ENCODE measurements at places on chromosomes 12 and 14. TPM values are rescaled to one million over a fixed set of nuclear protein-coding genes. Genes with fewer than 3 reads are reported as not detected.

- H3K4me1 ChIP-seq, result peaks cover 14% of the 10 kb centered on the region
- H3K36me3 ChIP-seq, result no peaks in the 10 kb centered on the region
- no peak overlapping the region for H3K27ac ChIP-seq
Measured at GRCh38 chr12:51829011-51829481, 19.5 kb downstream of the FIGNL2 start.

GRCh38 chr12:575129-575502 lies 88.1 kb downstream of the NINJ2 start:
- H3K27ac ChIP-seq, result peak overlapping the region; percentile 86
- H3K4me3 ChIP-seq, result no peak overlapping the region
- H3K36me3 ChIP-seq, result no peaks in the 10 kb centered on the region
- H3K27me3 ChIP-seq, result no peaks in the 10 kb centered on the region

GRCh38 chr12:95990136-95990535 lies 6.0 kb downstream of the HAL start:
- peaks cover 13% of the 10 kb centered on the region for H3K4me1 ChIP-seq
- no peak overlapping the region for H3K4me3 ChIP-seq
- H3K27me3 ChIP-seq, result no peaks in the 10 kb centered on the region
- H3K27ac ChIP-seq, result no peak overlapping the region
- no peaks in the 10 kb centered on the region for H3K36me3 ChIP-seq

GRCh38 chr12:109264095-109264942 lies 44.8 kb downstream of the FOXN4 start:
- H3K36me3 ChIP-seq, result peaks cover 2% of the 10 kb centered on the region
- no peaks in the 10 kb centered on the region for H3K27me3 ChIP-seq
- H3K4me3 ChIP-seq, result no peak overlapping the region
- peak; percentile 67 for DNase-seq

DNA sequence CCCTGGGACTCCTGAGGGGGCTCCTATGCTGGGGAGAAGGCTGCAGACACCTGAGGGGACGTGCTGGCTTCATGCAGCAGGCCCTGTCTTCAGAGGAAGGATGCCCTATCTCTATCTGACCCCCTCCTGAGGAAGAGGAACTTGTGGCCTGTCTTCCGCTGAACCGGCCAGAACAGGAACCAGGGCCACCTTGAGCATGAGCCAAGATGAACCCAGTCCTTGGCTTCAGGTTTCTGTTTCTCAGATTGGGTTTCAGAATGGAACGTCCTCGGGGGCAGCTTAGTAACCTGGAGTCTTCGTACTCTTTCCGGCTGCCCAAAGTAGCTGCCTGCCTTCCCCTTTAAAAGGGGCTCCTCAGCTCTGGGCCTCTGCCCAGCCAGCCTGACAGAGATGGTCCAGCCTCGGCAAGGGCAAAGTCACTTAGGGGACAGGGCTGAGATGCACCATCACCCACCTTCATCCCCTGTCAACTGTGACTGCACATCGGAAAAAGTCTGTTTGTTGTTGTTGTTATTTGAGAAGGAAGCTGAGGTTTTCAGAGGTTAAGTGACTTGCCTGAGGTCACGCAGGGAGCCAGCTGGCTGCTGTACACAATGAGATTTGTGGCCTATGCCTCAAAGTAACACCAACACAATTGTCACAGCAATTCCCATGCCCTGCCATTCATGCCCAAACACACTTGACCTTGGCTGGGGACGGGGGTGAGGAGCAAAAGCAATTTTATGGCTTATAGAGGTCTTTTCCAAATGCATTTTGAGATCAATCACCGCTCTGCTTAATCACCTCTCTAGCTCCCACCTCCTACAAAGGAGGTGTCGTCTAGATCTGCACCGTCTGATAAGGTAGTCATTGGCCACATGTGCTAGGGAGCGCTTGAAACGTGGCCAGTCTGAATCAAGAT lies 13.4 kb downstream of the ASB2 start:
- no peaks in the 10 kb centered on the region for H3K36me3 ChIP-seq
- H3K4me1 ChIP-seq, result peaks cover 71% of the 10 kb centered on the region
- H3K27ac ChIP-seq, result no peak overlapping the region
- H3K4me3 ChIP-seq, result no peak overlapping the region
- H3K27me3 ChIP-seq, result no peaks in the 10 kb centered on the region

Gene INSM2
- total RNA-seq, result not detected

GRCh38 chr14:37172936-37173614 lies 669 bp upstream of the SLC25A21 start:
- peak overlapping the region; percentile 83 for H3K4me3 ChIP-seq
- DNase-seq, result no peak
- peaks cover 14% of the 10 kb centered on the region for H3K4me1 ChIP-seq

DNA sequence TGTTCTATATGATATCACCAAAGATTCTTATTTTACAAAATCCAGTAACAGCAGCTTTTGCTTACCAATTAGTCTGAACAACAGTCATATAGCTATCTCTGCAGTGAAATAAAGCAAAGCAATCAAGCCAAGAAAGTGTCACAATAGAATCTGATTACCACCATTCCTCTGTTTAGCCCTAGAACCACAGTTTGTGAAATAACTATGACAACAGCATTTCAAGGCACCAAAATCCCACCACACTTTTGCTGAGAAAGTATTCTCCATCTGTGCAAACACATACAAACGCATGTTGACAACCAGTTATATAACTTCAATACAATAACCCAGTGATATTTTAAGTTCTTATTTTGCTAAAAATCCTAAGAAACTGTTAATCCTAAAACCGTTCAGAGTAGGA lies 7.4 kb downstream of the PPP1R13B start:
- no peak for DNase-seq
- no peaks in the 10 kb centered on the region for H3K27me3 ChIP-seq
- H3K4me3 ChIP-seq, result no peak overlapping the region
- H3K4me1 ChIP-seq, result peaks cover 20% of the 10 kb centered on the region
- no peak overlapping the region for H3K27ac ChIP-seq

Gene PMEL
- total RNA-seq, result 0.49 TPM

Gene NRL
- 4.7 TPM for total RNA-seq

GRCh38 chr12:49582201-49582600 lies 14.3 kb upstream of the MCRS1 start:
- peaks cover 25% of the 10 kb centered on the region for H3K4me1 ChIP-seq
- H3K27me3 ChIP-seq, result no peaks in the 10 kb centered on the region
- H3K27ac ChIP-seq, result no peak overlapping the region
- peaks cover 6% of the 10 kb centered on the region for H3K36me3 ChIP-seq

DNA sequence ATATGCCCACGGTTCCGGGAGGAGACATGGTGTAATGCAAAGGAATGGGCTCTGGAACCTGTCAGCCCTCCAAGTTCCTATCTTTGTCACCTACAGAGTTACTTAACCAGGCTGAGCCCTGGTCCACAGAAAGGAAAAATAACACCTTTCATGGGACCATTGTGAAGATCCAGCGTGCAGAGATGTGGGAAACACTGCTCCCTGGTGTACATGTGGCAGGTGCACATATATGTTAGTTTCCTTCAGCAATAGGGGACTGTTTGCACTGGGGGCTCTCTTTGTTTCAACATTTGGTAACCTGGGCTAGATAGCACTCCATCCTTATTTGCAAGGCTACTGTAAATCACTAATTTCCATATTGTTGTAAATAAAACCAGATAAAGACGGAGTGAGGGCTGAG lies 72.3 kb downstream of the ANO2 start:
- H3K27me3 ChIP-seq, result peaks cover 3% of the 10 kb centered on the region
- H3K27ac ChIP-seq, result no peak overlapping the region
- peak; percentile 12 for DNase-seq

Gene PIWIL1
- not detected for total RNA-seq

DNA sequence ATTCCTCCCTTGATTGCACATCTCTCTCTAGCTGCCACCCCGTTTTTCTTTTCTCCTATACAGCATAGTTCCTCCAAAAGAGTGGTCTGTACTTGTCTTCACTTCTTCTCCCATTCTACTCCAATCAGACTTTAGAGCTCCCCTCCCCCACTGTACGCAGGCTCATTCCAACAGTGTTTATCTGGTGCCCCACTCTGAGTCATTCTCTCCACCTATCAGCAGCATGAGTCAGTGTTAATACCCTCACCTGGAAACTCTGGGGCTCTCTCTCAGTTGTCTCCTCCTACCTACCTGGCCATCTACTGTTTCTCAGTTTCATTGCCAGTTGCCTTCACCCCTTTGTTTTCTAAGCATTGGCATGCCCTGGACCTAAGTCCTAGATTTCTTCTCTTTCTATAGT lies 175.1 kb upstream of the ARHGAP5 start:
- H3K4me1 ChIP-seq, result peaks cover 7% of the 10 kb centered on the region
- H3K36me3 ChIP-seq, result no peaks in the 10 kb centered on the region
- DNase-seq, result peak; percentile 66
- H3K4me3 ChIP-seq, result no peak overlapping the region
- H3K27ac ChIP-seq, result no peak overlapping the region

Gene ITGB7
- total RNA-seq, result 0.18 TPM

- H3K27me3 ChIP-seq, result no peaks in the 10 kb centered on the region
- no peaks in the 10 kb centered on the region for H3K4me1 ChIP-seq
- H3K36me3 ChIP-seq, result no peaks in the 10 kb centered on the region
- no peak overlapping the region for H3K4me3 ChIP-seq
- H3K27ac ChIP-seq, result no peak overlapping the region
- DNase-seq, result no peak
Measured at GRCh38 chr12:76957301-76957700, 78.5 kb upstream of the CSRP2 start.

- H3K36me3 ChIP-seq, result no peaks in the 10 kb centered on the region
- H3K4me1 ChIP-seq, result no peaks in the 10 kb centered on the region
- H3K27ac ChIP-seq, result no peak overlapping the region
- no peak overlapping the region for H3K4me3 ChIP-seq
- no peak for DNase-seq
Measured at GRCh38 chr12:83476695-83477690, 790.3 kb downstream of the TMTC2 start.

- H3K27me3 ChIP-seq, result no peaks in the 10 kb centered on the region
- DNase-seq, result no peak
- no peaks in the 10 kb centered on the region for H3K4me1 ChIP-seq
- no peak overlapping the region for H3K27ac ChIP-seq
- no peak overlapping the region for H3K4me3 ChIP-seq
Measured at GRCh38 chr14:47300796-47301195, 374.6 kb downstream of the MDGA2 start.

DNA sequence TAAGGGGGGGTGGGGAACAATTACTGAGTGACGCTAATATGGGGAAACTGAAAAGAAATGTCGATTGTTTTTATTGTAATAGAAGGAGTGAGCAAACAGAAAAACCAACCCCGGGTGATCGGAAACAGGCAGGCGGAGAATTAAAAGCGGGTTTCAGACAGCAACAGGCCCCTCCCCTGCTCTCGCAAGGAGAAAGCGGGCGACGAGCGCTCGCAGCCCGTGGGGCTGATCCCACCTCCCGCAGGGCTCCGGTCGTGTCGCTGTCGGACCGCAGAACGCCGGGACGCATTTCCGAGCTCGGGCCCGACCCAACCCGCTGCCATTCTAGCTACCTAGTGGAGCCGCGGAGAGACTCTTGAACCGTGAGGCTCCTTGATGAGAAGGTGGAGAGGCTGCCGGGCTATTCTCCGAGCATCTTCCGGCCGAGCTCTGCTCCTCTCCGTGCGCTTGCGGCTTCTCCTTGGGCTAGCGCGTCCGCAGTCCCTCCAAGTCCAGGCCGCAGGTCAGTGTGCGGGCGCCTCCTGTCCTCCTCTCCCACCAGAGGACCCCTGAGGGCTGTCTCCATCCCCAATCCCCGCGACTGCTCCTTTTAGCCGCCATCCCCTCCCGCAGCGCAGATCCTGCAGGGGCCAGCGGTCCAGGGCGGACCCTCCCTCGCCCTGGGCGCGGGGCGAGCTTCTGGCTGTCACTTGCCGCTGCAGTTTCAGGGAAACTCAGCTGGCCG lies 4.1 kb upstream of the PAX9 start:
- H3K4me1 ChIP-seq, result peaks cover 23% of the 10 kb centered on the region
- H3K4me3 ChIP-seq, result no peak overlapping the region
- no peak for DNase-seq
- no peaks in the 10 kb centered on the region for H3K36me3 ChIP-seq

- no peak overlapping the region for H3K27ac ChIP-seq
- H3K27me3 ChIP-seq, result no peaks in the 10 kb centered on the region
- H3K4me3 ChIP-seq, result no peak overlapping the region
Measured at GRCh38 chr12:91824991-91825390, 320.7 kb downstream of the BTG1 start.

GRCh38 chr12:55499810-55500252 lies 7.7 kb downstream of the OR6C68 start:
- H3K27ac ChIP-seq, result peak overlapping the region; percentile 86
- no peak overlapping the region for H3K4me3 ChIP-seq
- peak; percentile 98 for DNase-seq
- peaks cover 49% of the 10 kb centered on the region for H3K4me1 ChIP-seq
- H3K27me3 ChIP-seq, result no peaks in the 10 kb centered on the region

- no peaks in the 10 kb centered on the region for H3K4me1 ChIP-seq
- peaks cover 3% of the 10 kb centered on the region for H3K27me3 ChIP-seq
- no peak overlapping the region for H3K4me3 ChIP-seq
- no peaks in the 10 kb centered on the region for H3K36me3 ChIP-seq
- no peak overlapping the region for H3K27ac ChIP-seq
Measured at GRCh38 chr12:125282921-125283320, 217.7 kb downstream of the AACS start.

GRCh38 chr12:109459247-109459646 lies 17.9 kb downstream of the KCTD10 start:
- H3K27ac ChIP-seq, result no peak overlapping the region
- H3K4me1 ChIP-seq, result peaks cover 38% of the 10 kb centered on the region
- no peaks in the 10 kb centered on the region for H3K27me3 ChIP-seq
- H3K36me3 ChIP-seq, result peaks cover 52% of the 10 kb centered on the region

GRCh38 chr14:67108230-67108629 lies 81.0 kb upstream of the GARIN2 start:
- no peaks in the 10 kb centered on the region for H3K4me1 ChIP-seq
- peaks cover 12% of the 10 kb centered on the region for H3K36me3 ChIP-seq
- no peaks in the 10 kb centered on the region for H3K27me3 ChIP-seq
- H3K4me3 ChIP-seq, result no peak overlapping the region
- no peak for DNase-seq

DNA sequence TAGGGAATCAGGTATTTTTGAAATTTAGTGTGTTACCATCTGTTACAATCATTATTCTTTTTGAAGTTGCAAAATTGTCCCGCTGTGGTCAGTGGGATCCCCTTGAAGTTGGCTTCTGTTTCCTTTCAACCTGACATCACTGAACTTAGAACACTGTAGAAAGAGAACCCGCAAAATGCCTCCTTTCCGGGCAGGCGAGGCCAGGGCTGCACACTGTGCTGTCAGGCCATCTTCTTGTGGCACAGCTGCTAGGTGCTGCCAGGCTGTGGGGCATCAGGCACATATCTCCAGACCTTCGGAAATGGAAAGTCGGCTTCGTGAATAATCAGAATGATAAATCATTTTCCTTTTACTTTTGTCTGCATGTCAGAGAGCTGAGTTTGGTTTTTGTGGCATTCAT lies 103.5 kb downstream of the GLT1D1 start:
- H3K4me3 ChIP-seq, result no peak overlapping the region
- H3K4me1 ChIP-seq, result no peaks in the 10 kb centered on the region
- no peak overlapping the region for H3K27ac ChIP-seq
- no peak for DNase-seq
- H3K27me3 ChIP-seq, result peaks cover 5% of the 10 kb centered on the region
- no peaks in the 10 kb centered on the region for H3K36me3 ChIP-seq

Gene NTN4
- 9.5 TPM for total RNA-seq

GRCh38 chr14:69408331-69408960 lies 10.0 kb downstream of the SLC39A9 start:
- H3K36me3 ChIP-seq, result peaks cover 6% of the 10 kb centered on the region
- H3K4me3 ChIP-seq, result no peak overlapping the region
- H3K4me1 ChIP-seq, result peaks cover 34% of the 10 kb centered on the region
- DNase-seq, result no peak
